ENCODE measurements at places on chromosomes 6 and 20.

DNA sequence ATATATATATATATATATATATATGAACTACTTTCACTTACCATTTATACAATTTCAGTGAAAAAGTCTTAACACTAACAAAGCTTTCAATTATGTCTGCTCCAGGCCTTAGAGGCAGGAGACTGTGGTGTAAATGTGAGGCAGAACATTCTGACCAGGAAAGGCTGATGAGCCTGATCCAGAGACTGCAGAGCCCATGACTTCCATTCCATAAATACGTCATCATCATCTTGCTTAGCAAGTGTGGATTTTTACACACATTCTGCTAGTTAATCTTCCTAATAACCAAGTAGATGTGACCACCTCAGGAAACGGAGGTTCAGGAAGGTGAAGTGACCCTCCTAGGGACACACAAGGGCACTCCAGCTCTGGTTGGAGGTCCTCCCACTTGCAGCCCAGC lies 14.9 kb downstream of the TRERF1 start:
- H3K4me3 ChIP-seq, result no peak overlapping the region
- no peaks in the 10 kb centered on the region for H3K36me3 ChIP-seq
- DNase-seq, result no peak
- no peaks in the 10 kb centered on the region for H3K4me1 ChIP-seq

- H3K27ac ChIP-seq, result no peak overlapping the region
- DNase-seq, result no peak
- no peaks in the 10 kb centered on the region for H3K4me1 ChIP-seq
- H3K36me3 ChIP-seq, result no peaks in the 10 kb centered on the region
- H3K4me3 ChIP-seq, result no peak overlapping the region
- H3K27me3 ChIP-seq, result no peaks in the 10 kb centered on the region
Measured at GRCh38 chr6:33107641-33108040, 31.9 kb downstream of the HLA-DPB1 start.

DNA sequence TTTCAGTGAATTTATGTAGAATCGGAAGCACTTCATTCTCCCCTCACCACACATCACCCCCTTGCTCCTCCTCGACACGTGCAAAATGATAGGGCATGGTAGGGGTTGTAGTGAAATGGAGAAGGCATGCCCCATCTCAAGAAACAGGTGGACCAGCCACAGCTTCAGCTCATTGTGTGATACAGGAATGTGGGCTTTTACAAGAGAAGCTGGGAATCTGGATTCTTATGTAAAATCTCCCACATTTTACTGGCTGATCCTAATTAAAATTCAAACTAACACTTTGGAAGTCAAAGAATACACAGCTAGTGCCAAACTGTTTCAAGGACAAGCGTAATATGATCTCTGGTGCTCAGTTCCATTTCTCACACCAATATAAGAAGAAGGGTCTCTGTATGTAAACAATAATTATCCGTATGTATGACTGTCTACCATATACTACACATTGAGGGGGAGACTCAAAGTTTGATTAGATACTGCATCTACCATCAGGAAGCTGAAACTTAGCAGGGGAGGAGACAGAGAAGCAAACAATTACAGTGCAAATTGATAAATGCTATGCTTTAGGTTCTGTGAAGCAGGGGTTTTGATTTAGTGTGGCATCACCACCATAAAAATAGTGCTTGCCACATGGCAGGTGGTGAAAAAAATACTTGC lies 24.3 kb upstream of the KIAA0408 start:
- H3K36me3 ChIP-seq, result no peaks in the 10 kb centered on the region
- no peaks in the 10 kb centered on the region for H3K4me1 ChIP-seq
- H3K4me3 ChIP-seq, result no peak overlapping the region
- DNase-seq, result no peak
- H3K27me3 ChIP-seq, result no peaks in the 10 kb centered on the region
- no peak overlapping the region for H3K27ac ChIP-seq

- no peaks in the 10 kb centered on the region for H3K27me3 ChIP-seq
- no peak overlapping the region for H3K4me3 ChIP-seq
- DNase-seq, result no peak
- H3K27ac ChIP-seq, result no peak overlapping the region
- H3K4me1 ChIP-seq, result no peaks in the 10 kb centered on the region
Measured at GRCh38 chr6:11854408-11855165, 76.0 kb upstream of the ADTRP start.

- H3K27ac ChIP-seq, result no peak overlapping the region
- H3K36me3 ChIP-seq, result no peaks in the 10 kb centered on the region
- no peaks in the 10 kb centered on the region for H3K27me3 ChIP-seq
- DNase-seq, result no peak
Measured at GRCh38 chr6:134654751-134655150, 295.1 kb downstream of the ALDH8A1 start.
